ENCODE measurements at places on chromosomes 4 and X.

DNA sequence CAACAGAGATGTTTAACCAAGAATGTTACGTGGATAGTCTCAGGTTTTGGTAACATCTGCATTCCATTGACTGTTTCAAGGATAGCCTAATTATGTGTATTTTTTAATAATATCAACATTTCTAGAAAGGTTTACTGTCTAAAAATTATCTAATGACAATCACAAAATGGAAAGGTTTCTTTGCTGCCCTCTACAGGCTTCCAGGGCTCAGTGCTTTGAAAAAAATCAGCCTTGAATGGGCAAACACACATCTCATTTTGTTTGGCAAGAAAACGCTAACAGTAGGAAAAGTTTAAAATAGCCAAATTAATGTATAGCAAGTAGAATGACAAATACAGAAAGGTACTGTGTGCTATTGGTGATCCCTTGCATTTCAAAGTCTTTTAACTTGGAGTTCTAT, 223.4 kb upstream of the PRPS2 start:
- DNase-seq: peak; percentile 41

GRCh38 chr4:40547789-40548132, 81.9 kb downstream of the RBM47 start:
- DNase-seq: no peak

GRCh38 chr4:13597604-13598003, 29.9 kb downstream of the BOD1L1 start:
- DNase-seq: no peak

DNA sequence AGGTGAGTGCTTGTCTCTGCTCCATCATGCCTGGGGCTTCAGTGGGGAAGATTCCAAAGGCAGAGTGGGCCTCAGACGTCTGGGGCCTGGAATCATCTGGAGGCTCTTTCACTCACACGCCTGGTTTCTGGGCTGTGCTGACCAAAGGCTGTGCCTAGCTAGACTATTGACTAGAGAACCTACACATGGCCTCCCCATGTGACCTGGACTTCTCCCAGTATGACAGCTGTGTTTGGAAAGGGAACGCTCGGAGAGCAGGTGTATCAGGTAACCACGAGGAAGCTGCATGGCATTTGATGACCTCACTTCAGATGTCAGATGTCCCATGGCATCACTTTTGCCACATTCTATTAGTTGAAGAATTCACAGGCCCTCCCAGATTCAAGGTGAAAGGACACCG, 51.0 kb downstream of the ADGRL3 start:
- DNase-seq: no peak

DNA sequence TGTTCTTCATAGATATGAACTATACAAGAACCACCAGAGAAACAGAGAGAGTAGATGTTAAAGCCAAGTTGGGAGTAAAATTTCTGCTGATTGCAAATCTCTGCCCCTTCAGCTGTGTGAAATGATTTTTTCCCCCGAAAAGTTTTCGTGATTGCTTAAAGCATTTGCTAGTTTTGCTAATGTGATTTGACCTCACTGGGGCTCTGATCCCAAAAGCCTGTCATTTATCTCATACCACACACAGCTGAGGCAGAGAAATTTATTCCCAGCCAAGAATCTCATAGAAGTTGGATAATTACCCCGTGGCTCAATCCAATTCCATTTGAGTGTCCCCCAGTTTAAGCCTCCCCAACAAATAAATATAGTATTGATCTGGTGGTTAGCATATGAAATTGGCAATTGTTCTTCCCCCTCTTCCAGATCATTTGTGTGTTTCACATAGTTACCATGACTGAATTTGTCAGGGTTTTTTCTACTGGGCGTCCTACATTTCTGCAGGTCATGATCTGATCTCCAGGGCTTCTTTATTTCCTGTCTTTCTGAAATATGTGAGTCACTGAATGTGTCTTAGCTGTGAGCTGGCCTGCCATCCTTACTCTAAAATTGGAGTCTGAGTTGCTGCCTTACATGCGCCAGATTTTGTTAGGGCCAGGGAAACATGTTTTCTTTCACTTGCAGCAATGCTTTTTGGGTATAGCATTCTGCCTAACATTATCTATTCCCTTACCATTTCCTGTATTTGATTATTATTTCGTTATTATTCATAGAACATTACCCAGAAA, 167.5 kb upstream of the FRMPD4 start:
- DNase-seq: no peak

GRCh38 chrX:13535376-13536165, 33.8 kb upstream of the EGFL6 start:
- DNase-seq: no peak

DNA sequence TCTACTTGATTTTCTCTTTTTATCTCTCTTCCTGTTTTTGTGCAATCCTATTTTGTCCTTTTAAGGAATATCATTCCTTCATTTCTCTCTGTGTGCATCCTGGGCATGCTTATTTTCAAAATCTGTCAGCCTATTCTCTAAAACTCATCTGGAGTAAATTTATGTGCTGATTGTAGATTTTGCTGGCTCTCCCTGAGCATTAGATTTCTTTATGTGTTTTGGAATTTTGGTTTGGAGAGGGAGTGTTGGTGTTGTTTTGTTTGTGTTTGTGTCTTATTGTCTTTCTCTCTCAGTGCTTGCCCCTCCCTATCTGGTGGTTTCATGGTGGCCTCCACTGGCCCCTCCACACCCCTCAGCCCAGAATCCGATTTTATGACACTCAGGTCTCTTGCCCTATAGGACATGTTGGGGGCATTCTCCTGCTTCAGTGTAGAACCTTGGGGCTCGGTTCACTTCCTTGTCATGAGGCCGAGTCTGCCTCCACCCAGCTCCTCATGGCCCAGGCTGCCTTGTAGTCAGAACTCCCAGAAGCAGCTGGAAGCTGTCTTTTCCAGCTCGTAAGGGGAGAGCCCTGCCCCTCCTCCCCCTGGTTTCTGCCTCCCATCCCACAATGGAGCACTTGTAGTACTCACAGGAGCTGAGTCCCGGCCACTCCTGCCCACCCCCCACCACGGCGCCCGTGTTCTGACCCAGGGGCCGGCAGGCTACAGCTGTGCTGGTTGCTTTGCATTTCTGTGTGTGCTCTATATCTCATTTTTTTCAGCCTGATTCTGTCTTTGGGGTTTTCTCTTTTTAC, 24.5 kb upstream of the PJA1 start:
- DNase-seq: no peak

GRCh38 chr4:37740546-37740945, 54.4 kb upstream of the RELL1 start:
- DNase-seq: no peak

GRCh38 chr4:122005064-122005755, 53.4 kb upstream of the TRPC3 start:
- DNase-seq: no peak

DNA sequence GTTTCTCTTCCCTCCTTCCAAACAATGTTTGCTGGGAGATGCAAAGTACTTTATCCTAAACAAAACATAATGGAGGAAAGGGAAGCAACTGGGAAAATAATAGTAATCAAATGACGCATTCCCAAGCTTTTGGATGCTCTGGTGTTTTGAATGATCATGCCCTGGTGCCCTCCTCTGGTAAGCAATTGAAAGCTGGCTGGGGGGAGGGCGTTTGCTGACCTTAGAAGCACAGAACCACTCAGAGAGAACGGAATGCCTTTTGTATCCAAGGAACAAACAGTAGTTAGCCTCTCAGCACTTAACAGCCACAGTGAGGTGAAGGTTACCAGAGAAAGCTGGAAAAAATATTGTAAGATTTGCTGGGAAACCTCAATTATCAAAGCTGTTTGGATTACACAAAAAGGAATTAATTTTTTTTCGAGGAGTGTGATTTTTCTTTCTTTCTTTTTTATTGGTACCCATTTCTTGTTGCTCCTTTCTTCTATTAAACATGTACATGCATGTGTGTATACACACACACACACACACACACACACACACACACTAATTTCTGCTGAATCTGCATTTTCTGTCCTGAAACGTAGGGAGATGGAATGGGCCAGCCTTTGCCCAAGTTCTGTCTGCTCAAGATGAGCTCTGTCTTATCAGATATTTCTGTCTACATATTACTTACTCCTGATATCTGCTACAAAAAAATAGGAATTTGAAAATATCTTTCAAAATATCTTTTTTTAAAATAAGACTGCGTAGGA, 155.8 kb upstream of the IGFBP7 start:
- DNase-seq: no peak

DNA sequence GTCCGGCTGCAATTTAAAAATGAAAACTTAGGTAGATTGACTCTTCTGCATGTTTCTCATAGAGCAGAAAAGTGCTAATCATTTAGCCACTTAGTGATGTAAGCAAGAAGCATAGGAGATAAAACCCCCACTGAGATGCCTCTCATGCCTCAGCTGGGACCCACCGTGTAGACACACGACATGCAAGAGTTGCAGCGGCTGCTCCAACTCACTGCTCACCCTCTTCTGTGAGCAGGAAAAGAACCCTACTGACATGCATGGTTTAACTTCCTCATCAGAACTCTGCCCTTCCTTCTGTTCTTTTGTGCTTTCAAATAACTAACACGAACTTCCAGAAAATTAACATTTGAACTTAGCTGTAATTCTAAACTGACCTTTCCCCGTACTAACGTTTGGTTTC, 41.0 kb downstream of the MAP7D3 start:
- DNase-seq: peak; percentile 23

DNA sequence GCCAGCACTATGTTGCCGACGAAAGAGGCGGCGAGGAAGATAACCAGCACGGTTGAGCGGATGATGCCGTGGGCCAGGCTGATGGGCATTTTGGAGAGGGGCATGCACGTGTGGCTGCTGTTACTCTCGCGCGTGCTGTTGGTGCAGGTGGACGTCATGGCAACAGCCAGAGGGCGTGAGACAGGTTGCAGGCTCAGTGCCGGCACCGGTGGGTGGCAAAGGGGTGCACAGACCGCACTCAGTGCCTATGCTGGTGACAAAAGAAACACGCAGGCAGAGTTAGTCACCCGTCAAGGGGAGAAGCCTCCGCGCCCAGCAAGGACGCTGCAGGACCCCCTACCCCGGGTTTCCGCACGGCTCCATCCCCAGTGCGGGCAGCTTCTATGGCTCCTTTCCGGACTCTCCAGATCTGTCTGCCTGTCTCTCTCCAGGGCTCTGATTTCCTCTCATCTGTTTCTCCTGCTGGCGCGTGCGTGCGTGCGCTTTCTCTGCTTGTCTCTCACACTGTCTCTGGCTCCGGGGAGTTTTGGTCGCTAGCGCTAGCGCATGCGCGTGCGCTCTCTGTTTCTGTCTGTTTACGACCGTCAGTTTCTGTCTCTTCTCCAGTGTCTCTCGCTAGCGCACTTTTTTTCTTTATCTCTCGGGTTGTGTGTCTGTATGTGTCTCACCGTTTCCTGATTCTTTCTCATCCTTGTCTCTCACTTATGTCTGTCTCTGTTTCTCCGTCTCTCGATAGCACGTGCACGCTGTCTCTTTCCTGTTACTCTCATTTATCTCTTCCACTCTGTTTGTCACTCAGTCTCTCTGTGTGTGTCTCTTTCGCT, 2.1 kb downstream of the GPR101 start:
- DNase-seq: no peak

DNA sequence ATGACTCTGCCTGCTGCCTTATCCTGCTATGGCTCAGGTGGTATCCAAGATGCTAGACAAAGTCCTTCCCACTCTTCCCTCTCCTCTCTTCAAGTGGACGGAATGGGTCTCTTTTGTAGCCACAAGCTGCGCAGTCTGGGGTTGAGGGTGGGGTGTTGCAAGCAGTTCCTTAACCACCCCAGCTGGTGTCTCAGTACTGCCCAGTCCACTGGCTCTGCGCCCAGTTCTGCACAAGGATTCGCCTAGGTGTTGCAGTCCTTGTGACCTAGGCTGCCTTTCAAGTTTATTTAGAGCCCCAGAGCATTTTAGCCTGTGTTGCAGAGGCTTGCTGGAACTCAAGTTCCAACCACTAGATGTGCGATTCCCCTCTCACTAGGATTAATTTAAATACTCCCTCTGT, 120.7 kb downstream of the NEXMIF start:
- DNase-seq: no peak

DNA sequence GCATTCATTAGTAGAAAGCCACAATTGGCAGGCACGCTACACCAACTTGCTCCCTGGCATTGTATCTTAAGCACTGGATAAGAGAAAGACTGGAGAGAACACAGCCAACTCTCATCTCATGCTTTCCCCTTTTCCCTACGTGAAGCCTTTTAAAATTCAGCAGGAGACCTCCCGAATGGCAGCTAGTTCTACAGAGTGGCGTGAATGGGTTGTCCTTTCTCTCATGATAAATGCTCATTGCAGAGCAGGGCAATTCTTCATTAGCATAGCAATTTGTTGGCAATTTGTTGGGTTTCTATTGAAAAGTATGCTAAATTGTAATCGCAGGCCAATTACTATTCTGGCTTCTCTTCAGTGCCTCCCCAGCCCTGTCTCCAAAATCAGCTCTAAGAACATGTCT, 48.0 kb downstream of the SEPTIN11 start:
- no peak for DNase-seq

DNA sequence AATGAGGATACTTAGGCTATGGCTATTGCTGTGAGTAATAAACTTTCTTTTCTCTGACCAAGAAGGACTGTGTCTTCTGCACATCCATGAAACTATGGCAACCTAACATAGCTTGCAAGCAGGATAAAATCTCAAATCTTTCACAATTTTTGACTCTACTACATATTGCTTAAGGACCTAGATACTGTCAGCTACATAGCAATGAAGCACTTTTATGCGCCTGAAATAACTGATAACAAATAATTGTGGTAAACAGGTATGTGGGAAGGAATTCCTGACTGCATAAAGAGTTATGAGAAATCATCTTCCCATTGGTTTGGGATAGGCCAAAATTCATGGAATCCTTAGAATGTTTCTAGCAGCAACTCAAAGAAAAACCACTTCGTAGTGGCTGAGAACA, 41.2 kb upstream of the PDGFC start:
- no peak for DNase-seq

DNA sequence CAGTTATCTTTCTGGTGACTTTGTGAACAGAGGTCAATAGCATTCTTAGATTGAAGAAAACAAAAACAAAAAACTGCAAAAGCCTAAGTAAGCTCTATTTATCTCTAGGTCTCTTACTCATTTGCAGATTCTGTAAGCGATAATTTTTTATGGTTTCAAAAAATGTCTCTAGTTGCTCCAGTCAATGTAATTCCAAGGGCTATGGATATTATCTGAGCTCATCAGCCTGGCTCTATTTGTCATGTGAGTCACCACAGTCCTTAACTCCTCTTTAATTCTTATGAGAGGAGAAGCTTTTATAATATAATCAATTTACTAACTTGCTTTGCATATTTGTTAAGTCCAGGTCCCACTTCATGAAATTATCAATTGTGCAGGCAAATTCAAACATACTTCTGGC, 79.1 kb downstream of the NPFFR2 start:
- no peak for DNase-seq

Measured in NAMALWA (cell line).